Stimulated activated CD8-positive, alpha-beta memory T cell treated with anti-CD3 and anti-CD28 coated beads, Interleukin-7, amount 100 ng/mL, for 24 hours (primary cell): ENCODE measurements at places on chromosomes 13 and 19.
A peak's percentile ranks its signal among the peaks of the same experiment; 100 is the strongest.

- no peak for DNase-seq
Observed at GRCh38 chr13:27476943-27477703, 26.8 kb upstream of the MTIF3 start.

DNA sequence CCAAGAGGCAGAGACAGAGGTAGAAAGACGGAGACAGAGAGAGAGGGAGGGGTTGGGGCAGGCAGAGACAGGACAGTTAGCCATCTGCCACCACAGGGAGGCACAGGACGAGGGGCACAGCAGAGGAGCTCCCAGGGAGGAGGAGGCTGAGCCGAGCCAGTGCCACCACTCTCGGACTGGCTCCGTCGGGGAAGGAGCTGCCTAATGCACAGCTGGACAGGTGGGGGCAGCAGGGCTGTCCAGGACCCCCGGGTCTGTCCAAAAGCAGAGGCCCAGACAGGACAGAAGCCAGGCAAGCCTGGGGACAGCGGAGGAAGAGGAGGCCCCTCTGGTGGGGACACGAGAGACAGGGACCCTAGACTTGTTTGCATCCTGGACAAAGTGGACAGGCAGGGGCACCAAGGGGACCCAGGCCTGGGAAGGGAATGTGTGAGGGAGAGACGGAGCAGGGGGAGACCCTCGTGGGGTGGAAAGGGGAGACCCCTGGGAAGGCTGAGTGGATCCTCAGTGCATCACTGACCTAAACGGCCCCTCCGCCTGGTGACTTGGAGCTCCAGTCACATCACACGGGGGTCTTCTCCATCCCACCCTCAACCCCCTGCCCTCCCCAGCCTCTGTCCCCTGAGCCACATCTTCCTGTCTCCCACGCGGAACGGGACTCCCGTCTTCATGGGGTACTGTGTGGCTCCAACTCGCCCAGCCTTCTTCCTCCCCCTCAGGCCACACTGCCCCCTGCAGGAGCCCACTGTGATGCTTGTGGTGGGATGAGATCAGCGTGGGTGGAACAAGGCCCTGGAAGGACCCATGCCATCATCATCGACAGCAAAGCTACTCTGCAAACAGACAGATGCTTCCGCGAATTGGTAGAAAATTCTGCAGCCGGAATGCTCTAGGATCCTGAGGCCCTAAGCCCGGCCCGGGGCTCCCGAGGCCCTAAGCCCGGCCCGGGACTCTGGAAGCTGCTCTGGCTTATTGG is 915 bp downstream of the F10 start:
- DNase-seq: no peak

GRCh38 chr19:6481541-6482342 is at the start of gene DENND1C:
TSS of gene DENND1C (minus strand) at chr19:6481787. CDS start at chr19:6481695, 92 bp downstream.
- peak; percentile 51 for DNase-seq

DNA sequence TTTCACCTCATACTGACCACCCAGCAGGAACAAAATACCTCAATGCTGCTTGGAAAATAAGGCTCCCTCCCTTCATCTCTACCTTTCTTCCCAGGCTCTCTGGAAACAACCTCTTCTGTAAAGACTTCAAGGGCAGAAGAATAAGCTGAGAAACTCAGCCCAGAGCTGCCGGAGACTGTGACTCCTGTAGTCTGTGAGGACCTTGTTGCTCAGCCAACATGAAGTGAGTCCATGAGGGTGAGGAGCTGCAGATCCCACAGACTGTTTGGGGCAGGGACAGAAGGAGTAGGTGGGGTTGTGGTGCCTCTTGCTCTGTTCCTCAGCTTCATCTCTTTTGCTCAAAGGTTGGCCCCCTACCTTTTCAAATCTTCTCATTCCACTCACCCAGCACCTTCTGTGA is 7.8 kb downstream of the LILRA5 start:
- DNase-seq: no peak

DNA sequence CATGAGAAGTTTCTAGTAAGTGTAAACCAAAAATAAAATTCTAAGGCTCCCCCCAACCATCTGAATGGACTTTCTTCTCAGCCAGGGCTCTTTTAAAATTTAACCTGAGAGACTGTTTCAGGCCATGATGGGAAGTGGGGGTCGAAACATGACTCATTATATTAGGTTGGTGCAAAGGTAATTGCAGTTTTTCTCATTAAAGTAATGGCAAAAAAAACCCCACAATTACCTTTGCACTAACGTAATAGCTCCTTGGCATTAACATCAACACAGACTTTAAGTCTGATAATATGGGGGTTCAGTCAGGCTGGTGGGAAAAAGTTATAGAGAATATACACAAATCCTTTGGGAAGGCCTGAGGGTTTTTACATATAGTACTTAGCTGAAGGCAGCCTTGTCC is 9.4 kb upstream of the SPART start:
- no peak for DNase-seq

GRCh38 chr13:113160983-113161382 is 2.5 kb downstream of the PROZ start:
- DNase-seq: no peak

DNA sequence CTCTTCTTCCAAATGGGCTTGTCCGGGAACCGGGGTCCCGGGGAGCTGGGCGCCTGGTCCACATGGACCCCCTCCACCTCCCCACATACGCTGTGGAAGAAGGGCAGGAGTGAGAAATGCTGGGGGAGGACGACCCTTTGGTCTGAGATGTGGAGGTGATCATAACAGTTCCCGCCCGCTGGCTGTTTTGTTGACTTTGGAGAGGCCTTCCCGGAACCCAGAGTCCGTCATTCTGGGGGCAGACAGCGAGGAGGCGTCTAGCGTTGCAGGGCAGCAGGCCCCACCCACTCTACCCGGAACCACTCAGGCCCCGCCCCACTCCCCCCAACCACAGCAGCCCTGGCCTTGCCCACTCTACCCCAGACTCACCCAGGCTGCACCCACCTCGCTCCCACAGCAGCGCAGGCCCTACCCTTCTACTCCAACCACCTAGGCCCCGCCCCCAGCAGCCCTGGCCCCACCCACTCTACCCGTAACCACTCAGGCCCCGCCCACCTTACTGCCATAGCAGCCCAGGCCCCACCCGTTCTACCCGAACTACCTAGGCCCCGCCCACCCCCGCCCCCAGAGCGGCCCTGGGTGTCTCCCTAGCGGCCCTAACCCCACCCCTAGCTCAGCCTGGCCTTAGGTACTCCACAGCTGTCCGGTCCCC is 7.1 kb downstream of the GPR108 start:
- DNase-seq: no peak

DNA sequence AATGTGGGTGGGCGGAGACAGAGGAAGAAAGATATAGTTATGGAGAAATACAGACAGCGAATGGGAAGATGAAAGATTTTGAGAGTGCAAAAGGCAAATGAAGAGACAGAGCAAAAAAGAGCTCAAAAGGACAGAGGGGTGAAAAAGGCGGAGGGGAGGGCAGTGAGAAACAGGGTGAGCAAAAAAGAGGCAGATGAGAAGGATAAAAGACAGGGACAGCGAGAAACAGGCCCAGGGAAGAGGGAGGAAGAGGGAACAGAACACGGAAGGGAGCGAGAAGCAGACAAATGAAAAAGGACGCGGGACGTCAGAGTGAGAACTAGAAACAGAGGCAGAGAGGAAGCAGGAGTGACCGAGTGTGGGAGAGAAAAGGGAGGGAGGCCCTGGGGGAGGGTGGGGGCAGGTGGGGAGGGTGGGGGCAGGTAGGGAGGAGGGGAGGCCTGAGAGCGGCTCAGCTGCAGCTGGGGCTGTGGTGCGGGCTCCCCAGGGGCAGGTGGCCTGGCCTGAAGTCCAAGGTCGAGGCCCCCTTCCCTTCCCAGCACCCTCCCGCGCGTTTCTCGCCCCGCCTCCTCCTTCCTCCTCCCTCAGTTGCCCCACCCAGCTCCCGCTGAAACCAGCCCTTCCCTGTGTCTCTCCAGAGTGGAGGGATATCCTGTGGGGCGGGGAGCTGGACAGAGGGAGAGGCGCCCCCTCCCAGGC is 2.9 kb downstream of the KLK1 start:
- DNase-seq: no peak

GRCh38 chr13:87080100-87080779 is 590.9 kb upstream of the SLITRK5 start:
- DNase-seq: no peak

DNA sequence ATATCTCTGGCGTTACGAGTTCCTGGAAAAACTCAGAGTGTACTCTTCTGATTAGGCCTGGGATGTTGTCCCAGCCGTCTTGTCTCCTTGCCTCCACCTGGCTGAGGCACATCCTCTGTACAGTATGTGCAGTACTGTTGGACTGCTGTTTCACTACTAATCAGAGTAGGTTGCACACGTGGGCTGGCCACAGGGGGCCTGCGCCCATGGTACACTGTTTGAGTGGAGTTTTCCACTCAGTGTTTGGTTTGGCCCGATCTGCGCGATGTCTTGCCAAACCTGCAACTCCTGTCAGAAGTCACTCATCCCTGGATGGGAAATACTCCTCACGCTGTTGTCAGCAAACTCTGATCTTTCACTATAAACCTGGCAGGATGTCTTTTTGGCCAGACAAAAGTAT is 189.6 kb upstream of the CSNK1A1L start:
- no peak for DNase-seq

GRCh38 chr13:83730674-83731073 is 151.6 kb downstream of the SLITRK1 start:
- DNase-seq: no peak

- DNase-seq: no peak
Observed at GRCh38 chr19:43575955-43576878, 616 bp downstream of the PINLYP start.

DNA sequence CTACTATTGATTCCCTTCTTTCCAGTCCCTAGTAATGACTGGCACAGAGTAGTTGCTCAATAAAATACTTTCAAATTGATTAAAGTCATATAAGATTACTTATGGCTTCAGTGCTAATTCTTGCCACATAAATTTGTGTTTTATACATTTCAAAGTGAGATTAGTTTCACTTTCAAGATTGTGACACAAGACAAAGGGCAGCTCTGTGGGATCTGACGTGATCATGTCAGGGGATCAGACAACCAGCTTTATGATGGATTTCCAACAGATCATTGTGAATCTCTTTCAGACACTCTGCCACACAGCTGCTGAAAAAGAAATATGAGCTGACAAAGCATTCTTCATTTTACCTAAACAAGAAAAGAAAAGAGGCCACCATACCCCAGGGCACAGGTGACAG is 73.4 kb upstream of the POMP start:
- no peak for DNase-seq

DNA sequence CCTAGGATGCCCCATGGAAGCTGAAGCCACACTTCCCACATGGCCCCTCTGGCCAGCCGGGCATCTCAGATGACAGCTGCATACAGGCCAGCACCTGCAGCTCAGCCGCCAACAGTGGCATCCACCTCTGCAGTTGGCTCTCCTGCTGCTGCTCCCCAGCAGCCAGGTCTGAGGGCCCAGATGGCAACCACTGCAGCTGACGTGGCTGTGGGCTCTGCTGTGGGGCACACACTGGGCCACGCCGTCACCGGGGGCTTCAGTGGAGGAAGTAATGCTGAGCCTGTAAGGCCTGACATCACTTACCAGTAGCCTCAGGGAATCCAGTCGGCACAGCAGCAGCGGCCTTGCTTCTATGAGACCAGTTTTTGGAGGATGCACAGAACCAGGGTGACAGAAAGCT is 45.3 kb upstream of the LSM14A start:
- no peak for DNase-seq

- DNase-seq: no peak
Observed at GRCh38 chr19:42961119-42961518, 24.1 kb upstream of the PSG7 start.

DNA sequence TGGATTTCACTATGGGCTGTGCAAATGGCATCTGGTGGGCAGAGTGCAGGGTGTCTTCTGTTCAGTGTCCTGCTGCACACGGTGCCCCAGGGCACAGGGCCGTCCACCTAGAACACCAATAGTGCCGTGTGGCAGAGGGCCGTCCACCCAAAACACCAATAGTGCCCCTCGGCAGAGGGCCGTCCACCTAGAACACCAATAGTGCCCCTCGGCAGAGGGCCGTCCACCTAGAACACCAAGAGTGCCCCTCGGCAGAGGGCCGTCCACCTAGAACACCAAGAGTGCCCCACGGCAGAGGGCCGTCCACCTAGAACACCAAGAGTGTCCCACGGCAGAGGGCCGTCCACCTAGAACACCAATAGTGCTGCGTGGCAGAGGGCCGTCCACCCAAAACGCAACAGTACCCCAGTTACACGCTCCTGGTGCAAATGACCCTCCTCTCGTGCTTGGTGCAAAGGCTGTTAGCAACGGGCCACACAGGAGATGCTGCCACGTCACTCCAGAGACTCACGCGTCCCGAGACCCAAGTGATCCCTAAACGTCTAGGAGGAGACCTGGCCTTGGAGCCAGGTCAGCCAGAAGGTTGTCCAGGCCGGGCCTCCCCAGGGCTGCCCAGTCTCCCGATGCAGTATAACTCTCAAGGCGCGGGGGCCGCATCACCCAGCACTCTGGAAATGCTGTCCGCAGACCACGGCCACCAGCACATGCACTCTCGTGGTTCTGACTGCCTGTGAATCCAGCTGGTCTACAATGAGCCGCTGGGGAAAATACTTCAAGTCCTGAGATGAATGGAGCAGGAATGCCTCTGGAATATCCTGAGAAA is 51.5 kb downstream of the RASA3 start:
- no peak for DNase-seq

DNA sequence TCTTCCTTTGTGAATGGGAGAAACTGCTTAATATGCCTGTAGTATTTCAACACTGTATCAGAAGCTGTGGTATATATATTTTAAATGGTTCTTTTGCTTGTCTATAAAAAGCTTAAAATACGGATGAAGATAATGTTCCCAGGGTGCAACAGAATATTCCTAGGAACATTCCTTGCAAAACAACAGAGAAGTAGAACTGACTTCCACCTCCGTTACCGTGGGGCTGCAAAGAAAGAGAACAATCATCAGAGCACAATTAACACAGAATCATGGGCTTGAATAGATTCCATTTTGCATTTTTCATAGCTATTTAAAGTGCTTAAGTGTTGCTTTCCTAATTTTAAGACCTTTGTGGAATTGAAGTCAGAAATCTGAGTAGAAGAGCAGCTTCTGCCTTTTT is 1227.7 kb downstream of the EFNB2 start:
- no peak for DNase-seq

GRCh38 chr19:46928951-46929350 is 68.2 kb downstream of the ARHGAP35 start:
- DNase-seq: no peak

- peak; percentile 10 for DNase-seq
Observed at GRCh38 chr19:56637976-56638555, 4.9 kb upstream of the SMIM17 start.

DNA sequence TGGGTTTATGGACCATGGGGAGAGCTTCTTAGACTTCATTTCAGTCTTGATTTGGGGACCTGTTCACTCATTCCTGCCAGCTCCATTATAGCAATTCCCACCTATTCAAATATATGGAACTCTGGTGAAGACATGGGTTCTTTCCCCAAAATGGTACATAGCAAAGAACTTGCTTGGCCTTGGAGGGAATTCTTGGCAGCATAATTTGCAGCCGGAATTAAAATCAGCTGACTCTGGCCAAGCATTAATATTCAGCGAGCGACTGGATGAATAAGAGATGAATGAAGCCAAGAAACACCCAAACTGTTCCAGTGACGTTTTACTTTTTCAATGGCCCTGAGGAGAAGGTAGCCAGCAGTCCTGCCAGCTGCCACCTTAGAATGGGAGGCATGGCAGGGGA is 88.4 kb upstream of the SOX1 start:
- no peak for DNase-seq

- no peak for DNase-seq
Observed at GRCh38 chr19:41530761-41531301, 45.1 kb upstream of the CEACAM21 start.

- no peak for DNase-seq
Observed at GRCh38 chr13:23554000-23554399, 16.2 kb upstream of the TNFRSF19 start.

GRCh38 chr13:72295153-72295552 is 428.1 kb upstream of the DACH1 start:
- DNase-seq: no peak

GRCh38 chr13:91174886-91175501 is 172.5 kb upstream of the MIR17HG start:
- no peak for DNase-seq
